ENCODE measurements at places on chromosomes 4 and X. TPM values are rescaled to one million over a fixed set of nuclear protein-coding genes. Genes with fewer than 3 reads are reported as not detected.
A peak's percentile ranks its signal among the peaks of the same experiment; 100 is the strongest.

DNA sequence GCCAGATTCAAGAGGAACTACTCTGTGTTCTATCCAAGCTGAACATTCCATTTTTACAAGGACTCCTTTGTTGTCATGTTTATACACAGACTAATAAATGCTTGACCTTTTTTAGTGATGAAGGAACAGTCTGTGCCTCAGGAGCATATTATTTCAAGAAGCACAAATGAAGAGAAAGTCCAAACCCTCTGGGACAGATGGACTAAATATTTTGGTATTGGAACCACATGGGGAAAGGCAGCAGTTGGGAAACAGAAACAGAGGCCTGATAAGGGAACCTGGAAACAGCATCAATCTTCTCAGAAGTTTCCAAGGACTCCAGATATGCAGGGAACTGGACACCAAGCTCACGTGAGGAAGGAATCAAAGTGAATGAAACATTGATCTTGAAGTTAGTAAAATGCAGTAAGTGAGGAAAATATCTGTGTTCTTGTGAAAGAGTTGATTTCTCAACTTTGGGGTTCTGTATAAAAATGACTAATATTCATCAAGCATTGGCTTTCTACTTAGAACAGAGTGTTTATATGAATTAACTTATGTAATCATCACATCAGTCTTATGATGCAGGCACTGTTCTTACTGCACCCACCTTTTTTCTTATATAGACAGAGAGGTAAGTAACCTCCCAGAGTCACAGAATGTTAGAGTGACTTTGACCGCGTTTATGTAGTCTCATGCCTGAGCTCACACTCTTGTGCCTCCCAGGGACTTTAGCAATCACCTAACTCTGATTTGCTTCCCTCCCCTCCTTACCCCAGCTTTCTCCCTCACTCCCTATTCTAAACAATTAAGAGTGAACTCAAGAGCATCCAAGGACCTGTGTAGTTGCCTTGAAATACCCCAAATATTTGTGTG, 148.9 kb upstream of the JADE1 start:
- DNase-seq = no peak

DNA sequence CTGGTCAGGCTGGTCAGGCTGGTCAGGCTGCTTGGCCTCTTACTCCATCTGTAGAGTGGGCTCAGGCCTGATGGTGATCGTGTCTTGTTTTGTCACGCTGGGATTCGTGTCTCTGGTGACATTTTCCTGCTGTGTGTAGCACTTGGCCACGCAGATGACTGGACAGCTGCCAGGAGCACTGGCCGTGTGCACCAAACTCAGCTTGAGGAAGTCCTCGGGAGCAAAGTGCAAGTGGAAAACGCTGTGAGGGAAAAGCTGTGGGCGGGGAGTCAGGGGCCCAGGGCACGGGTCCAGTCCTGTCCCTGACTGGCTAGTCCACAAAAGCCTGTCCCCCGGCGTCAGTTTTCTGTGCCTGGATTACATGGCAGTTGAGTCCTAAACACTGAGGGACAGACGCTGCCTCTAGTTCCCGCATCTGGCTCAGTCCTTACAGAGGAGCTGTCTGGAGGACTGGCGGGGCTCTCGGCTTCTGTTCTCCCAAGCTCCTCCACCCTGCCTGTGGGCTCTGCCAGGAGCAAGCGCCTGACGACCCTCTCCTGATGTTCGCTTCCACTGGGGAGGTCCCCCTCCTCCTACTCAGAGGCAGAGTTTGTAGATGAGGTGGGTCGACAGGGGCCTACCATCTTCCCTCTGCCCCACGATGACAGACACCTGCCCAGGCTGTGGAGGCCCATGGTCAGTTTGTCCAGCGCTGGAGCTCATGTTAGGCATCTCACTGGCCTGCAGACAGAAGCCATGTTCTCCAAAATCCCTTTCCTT, 35.9 kb upstream of the GRPEL1 start:
- no peak for DNase-seq

GRCh38 chr4:7518871-7519637, 84.3 kb upstream of the PSAPL1 start:
- no peak for DNase-seq

DNA sequence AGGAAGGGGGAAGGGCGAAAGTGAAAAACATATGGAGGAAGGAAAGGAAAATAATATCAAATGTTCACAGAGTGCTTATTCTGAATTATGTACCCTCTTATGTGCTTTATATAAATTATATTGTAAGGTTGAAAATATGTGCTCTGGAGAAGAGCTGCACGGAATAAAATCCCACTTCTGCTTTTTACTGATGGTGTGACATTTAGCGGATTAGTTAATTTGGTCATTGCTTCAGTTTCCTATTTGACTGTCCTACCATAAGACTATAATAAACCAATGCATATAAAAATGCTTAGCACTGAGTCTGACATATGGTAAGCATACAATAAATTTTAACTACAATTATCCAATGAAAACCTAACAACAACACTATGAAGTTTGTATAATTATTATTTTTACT, 86.2 kb downstream of the NPFFR2 start:
- no peak for DNase-seq

GRCh38 chr4:40482985-40483647, 146.5 kb downstream of the RBM47 start:
- no peak for DNase-seq

DNA sequence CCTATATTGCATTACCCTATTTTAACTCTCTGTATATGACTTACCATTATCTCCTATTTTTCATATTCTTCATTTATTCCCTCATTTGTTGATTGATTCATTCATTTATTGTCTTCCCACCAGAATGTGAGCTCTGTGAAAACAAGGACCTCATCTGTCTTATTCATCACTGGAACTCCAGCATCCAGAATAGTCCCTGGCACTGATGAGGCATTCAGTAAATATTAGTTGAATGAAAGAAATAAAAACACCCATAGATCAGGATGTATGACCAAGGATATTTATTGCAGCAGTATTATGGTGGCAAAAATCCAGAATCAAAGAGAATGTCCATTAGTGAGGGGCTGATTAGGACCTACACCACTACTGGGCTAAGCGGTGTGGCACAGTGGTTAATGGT, 164.9 kb downstream of the SPRY1 start:
- no peak for DNase-seq

- DNase-seq = no peak
These were observed 8.7 kb downstream of the SMAD1 start for GRCh38 chr4:145490361-145490760.

DNA sequence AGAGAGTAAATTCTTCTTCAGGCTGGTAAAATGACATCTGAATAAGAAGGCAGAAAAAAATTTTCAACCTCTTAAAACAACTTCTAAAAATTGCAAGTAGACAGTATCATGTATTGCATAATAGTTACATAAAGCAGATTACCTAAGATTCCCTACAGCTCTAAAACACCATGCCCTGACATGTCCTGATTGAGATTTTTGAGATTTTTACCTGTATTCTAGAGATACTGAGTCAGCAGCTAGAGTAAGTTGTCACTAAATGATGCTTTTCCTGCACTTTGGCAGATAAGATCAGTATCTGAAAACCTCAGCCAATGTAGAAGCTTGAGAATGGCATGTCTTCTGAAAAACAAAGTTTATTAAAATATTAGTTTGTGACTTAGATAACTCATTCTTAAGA, 713.6 kb downstream of the CCSER1 start:
- DNase-seq = no peak

DNA sequence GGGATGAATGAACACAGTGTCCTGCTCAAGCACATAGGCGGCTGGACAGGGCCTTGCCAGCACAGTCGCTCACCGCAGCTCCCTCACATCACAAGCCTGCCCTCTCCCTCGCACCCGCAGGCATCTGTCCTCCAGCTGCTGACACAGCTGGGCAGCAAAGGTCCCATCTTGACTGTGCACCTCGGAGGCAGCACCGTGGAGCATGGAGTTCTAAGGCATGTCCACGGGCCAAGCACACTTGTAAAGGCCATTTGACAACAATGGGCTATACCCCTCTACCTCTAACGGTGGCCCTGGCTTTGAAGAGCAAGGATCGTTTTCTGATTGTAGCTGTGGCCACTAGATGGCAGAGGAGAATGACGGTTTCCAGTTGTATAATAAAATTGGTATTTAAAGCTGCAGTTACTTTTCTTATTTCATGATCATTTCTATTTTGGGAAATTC, 53.8 kb downstream of the APLN start:
- DNase-seq = no peak

- no peak for DNase-seq
These were observed 117.2 kb upstream of the FAT1 start for GRCh38 chr4:186840771-186841301.

DNA sequence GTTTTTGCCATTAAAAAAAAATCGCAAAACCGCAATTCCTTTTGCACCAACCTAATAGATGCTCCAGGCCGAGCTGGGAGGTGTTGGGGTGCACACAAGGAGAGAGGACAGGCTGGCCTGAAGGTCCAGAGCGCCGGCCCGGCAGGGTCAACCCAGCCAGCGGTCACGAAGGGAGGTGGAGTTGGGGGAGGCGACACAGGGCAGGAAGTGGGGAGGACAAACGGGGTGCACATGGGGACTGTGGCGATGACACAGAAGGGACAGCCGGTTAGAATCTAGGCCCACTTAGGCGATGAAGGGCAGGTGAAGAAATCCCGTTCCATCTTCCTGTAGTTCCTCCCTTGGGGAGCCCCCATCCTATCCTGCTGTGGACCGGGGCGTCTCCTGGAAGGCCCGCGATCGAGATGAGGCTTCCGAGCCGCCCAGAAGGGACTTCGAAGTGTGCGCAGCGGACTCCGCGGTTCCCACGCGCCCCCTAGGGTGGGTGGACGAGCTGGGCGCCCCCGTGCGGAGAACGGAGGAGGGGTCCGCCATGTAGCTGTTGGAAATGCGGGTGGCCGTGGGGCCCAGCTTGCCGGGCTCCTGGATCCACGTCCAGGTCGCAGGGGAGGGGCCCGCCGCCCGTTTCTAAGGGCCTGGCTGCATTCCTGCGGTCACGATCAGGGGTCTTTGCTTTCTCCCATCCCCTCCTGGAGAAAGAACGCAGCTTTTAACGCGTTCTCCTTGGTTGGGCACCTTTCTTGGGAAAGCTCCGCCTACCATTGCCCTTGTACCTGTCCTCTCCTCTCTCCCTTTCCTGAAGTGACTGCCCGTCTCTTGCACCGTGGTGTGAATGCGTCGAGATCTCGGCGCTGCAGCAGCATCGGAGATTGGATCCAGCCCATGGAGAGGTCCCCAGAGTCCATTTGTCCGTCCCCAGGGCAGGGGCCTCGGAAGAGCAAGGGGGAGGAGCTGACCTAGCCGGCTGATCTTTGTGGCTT, 17.0 kb upstream of the HPF1 start:
- no peak for DNase-seq

GRCh38 chr4:153785910-153786721, 2.8 kb downstream of the SFRP2 start:
- DNase-seq = peak; percentile 18

- no peak for DNase-seq
These were observed 54.1 kb downstream of the SRPX start for GRCh38 chrX:38166478-38167083.

DNAAF6 gene
- total RNA-seq = not detected

VAMP7 gene
- 53.9 TPM for total RNA-seq

PSAPL1 gene
- not detected for total RNA-seq

DDX53 gene
- not detected for total RNA-seq

PAGE4 gene
- not detected for total RNA-seq

GALNTL6 gene
- not detected for total RNA-seq

Measured in HT1080 (cell line).